Left lung (tissue), 14 donors: ENCODE measurements at places on chromosomes 6 and 20. TPM values are rescaled to one million over a fixed set of nuclear protein-coding genes. Genes with fewer than 3 reads are reported as not detected.

PRR18 gene
- 0.67 TPM for polyA plus RNA-seq

ADGRF5 gene
- polyA plus RNA-seq: 173 TPM

TRIM40 gene
- 0.14 TPM for polyA plus RNA-seq

HCK gene
- polyA plus RNA-seq: 4.0 TPM

INSM1 gene
- polyA plus RNA-seq: 0.67 TPM

TBXT gene
- polyA plus RNA-seq: not detected

FAM184A gene
- 91.9 TPM for polyA plus RNA-seq

SAYSD1 gene
- 23.0 TPM for polyA plus RNA-seq

DNAH8 gene
- 0.06 TPM for polyA plus RNA-seq

FRS3 gene
- 9.6 TPM for polyA plus RNA-seq

RFX6 gene
- 2.6 TPM for polyA plus RNA-seq

SALL4 gene
- polyA plus RNA-seq: 18.3 TPM

ANKRD66 gene
- 2.7 TPM for polyA plus RNA-seq

CTAGE9 gene
- polyA plus RNA-seq: 0.35 TPM

RAET1G gene
- polyA plus RNA-seq: 1.8 TPM

ZNF165 gene
- 3.0 TPM for polyA plus RNA-seq

TRIM31 gene
- polyA plus RNA-seq: 0.31 TPM
